ENCODE measurements at places on chromosomes 4 and X.

DNA sequence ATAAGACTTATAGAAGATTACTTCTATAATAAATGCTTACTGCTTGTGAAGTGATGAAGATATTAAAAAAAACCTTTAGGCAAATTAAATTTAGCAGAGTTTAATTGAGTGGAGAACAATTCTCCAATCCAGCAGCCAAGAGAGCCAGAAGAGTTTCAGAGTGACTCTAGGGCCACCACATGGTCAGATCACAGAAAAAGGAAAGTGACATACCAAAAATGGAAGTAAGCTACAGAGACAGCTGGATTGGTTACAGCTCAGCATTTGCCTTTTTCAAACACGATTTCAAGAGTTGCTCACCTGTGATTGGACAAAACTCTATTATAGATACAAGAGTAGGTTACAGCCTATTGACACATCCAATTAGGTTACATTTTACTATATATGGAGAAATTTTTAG is 79.0 kb upstream of the TRAM1L1 start:
- DNase-seq = no peak

DNA sequence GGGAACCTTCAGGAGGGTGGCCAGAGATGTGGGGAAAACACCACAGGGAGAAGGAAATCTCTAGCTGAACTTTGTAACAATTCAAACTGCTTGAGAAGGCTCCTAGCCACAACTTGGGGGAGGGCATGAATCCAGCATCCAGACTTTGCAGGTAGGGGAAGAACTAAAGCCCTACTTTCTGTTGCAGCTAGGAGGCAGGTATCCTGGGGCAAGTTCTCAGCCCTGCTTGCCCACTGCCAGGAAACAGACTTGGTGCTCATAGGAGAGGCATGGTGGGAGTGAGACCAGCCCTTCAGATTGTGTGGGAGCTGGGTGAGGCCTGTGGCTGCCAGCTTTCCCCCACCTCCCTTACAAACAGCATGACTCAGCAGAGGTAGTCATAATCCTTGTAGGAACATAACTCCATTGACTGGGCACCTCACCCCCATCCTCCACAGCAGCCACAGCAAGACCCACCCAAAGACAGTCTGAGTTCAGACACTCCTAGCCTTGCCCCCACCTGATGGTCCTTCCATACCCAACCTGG is 209.5 kb upstream of the CPEB2 start:
- DNase-seq = no peak

- no peak for DNase-seq
These were observed 33.4 kb upstream of the MSMO1 start for GRCh38 chr4:165293927-165294649.

DNA sequence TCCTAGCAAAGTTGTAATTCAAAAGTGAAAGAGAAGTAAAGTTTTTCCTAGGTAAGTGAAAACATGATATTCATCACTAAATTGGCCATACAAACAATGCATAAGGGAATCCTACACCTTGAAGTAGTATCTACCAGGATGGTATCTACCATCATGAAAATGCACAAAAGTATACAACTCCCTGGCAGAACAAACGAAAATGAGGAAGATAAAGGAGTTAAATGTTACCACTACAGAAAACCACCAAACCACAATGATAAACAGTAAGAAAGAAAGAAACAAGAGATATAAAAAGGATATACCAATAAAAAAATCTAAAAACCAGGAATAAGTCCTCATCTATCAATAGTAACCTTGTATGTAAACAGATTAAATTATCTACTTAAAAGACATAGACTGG is 26.9 kb downstream of the GK2 start:
- DNase-seq = no peak

GRCh38 chr4:39442998-39443397 is 15.7 kb downstream of the RPL9 start:
- DNase-seq = no peak

- no peak for DNase-seq
These were observed 244.6 kb upstream of the TENM3 start for GRCh38 chr4:181998398-181999295.

DNA sequence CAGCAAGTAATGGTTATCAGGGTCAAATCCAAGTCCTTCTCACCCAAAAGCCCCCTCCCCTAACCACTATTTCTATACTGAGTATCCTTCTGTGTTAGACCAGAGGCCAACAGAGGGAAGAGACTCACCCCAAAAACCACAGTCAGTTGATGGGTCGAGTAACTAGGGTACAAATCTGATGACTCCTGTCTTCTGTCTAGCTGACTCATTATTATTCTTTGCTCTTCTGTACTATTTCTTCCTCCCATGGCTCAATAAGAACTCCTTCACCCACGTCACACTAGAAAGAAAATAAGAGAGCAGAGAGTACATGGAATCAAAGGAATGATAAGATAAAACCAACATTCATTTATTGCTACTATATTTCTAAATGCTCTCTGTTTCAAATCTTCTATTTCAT is 2.0 kb downstream of the RAB40A start:
- DNase-seq = no peak

All from hypothalamus (tissue), 51 donors.